NCI-H345 (cell line): ENCODE measurements at places on chromosomes 3 and 15.

DNA sequence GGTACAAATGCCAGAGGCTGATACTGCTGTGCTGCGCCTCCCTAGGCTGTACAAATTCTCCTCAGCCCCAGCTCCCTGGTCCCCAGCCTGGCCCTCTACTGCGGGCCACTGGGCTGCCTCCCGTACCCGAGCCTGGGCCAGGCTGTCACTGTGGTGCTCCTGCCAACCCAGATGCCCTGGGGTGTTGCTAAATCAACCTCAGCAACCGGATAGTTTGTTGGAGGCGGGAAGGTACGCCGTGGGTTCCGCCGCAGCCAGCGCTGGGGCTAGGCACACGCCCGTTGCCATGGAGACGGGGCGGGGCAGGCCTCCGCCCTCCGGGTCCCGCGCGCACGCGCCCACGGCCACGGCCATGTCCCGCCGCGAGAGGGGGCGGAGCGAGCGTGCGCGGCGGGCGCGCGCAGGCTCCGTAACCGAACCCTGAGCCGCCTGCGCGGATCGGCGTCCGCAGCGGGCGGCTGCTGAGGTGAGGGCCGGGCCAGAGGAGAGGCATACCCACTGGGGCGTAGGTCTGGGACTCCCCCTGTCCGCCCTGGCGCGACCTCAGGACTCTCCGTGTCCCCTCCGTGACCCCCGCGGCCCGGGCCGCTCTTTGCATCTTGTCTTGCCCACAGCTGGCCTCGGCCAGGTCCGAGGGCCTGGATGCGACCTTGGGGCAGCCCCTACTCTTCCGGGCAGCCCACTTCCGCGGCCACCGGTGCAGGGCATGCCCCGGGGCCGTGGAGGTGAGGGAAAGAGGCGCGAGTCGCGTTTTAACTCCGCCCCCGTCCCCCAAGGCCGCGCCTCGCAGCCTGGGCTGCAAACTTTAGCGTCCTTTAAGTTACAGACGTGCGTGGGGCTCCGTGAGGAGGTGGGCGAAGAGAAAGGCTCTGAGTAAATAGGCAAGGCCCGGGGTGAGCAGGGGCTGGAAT is at the start of gene TEX264:
Gene TEX264 (plus strand): TSS at position 430 of the 911 bp plus-strand sequence. CDS start 3,053 bp downstream, outside the sequence.
- DNase-seq: peak; percentile 85

GRCh38 chr3:98890965-98891910 is 10.3 kb downstream of the DCBLD2 start:
- no peak for DNase-seq

DNA sequence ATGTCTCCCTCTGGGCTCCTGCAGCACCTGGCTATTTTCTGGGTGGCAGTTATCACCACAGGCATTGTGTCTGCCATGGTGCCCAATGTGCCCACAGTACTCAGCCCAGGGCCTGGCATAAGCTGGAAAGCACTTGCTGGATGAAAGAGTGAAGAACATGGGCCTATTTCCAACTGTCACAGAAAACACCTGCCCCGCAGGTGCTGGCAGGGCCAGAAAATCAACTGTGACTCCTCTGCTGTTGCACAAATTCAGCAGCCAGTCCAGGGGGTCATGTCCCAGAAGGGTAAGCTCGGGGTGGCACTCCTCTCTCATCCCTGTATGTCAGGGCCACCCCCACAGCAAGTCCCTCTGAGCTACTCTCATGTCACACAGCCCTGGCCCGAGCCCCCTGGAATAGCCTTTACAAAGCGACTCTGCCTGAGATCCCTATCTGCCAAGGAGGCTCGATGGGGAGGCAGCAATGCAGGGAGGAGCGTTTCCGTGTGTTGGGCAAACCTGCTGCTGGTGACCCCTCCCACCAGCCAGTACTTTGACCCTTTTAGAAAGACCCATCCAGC is 16.9 kb downstream of the ITIH3 start:
- no peak for DNase-seq

DNA sequence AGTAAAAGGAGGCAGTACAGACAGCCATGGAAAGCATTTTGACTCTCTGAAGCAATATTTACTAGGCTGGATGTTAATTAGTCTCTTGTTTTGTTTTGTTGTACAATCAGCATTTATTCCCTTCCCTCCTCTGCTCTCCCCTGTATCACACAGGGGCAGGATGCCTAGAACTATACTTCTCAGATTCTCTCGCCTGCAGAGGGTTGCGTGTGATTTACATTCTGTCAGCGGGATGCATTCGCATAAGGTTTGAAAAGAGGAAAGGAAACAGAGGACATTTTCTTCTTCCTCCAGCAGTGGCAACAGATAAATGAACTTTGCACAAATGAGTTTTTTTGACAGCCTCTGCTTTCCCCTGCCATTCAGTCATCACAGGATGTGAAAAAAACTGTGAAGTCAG is 188.3 kb downstream of the RSL24D1 start:
- DNase-seq: no peak

GRCh38 chr3:190099099-190099498 is 21.6 kb downstream of the P3H2 start:
- no peak for DNase-seq

GRCh38 chr3:31407665-31408064 is 125.1 kb upstream of the STT3B start:
- DNase-seq: no peak
